Activated CD4-positive, alpha-beta memory T cell treated with anti-CD3 and anti-CD28 coated beads, Interleukin-2, amount 10 ng/mL, durations not matched to agents 7 days and 5 days (primary cell): ENCODE measurements at places on chromosomes 1 and 21.

DNA sequence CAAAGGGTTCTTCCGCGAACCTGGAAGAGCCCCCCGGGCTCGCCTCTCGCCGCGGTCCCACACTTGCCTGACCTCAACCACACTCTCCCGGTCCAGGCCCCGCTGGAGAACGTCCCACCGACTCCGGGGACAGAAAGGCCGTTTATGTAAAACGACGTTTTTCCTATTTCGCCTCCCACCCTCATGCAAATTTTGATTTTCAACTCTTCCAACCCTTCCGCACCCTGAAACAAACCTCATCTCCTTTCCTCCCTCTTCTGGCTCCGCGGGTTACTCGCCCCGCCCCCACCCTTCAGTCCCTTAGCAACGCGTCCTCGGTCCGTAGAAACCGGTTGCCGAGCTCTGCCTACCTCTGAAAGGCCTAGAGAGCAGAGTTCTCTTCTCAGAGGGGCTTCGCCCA lies at the start of gene C1orf141:
Gene C1orf141, minus strand, starts transcription at position 276 of the 400 bp plus-strand sequence. CDS start 7,730 bp downstream, outside the sequence.
- no peak for DNase-seq

DNA sequence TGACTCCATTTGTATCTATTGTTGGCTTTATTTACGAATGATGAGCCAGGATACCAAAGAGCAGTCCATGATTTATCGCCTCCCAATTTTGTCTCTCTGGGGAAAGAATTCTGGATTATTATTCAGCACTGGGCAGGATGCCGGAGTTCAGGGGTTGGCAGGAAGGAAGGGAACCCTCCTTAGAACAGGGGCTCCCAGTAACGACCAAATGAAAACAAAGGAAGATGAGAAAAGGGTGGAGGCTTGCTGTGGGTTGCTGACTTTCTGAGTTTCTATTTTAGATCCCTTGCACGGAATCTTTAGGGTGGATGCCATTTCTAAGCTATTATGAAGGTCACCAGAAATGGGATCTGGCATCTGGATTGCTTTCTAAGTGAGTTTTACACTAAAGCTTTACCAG lies 231.2 kb upstream of the LYPLAL1 start:
- no peak for DNase-seq

DNA sequence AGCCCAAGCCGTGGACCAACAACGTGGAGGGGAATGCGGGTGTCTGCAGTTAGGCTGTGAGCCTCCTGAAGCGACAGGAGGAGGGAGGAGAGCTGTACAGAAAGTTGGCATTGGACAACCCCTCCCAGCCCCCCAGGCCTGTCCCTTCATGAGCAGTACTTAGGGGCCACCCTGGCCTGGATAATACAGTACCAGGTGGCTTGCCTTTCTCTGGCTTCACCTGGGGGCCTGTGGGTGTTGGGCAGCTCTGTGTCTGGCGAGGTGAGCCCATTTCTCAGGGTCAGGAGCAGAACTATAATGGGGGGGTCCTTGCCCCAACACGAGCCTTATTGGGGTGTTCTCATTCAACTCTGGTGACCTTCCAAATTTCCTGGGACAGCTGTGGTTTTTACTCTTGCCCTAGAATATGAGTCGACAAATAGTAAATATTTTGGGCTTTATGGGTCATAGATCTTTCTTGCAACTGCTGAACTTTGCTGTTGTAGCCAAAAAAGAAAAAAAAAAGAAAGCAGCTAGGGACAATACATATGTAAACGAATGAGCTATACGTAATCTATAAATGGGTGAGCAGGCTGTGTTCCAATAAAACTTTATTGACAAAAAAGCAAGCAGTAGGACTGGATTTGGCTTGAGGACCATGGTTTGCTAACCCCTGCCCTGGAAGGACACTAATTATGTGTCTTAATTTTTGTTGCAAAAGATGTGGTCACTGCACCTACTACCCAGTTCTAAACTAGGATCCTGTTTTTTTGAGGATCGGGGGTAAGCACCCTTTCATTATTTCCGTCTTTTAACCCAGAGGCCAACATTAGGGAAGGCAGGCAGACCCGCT lies 11.4 kb downstream of the COQ8A start:
- DNase-seq = no peak

GRCh38 chr1:179298952-179299351 lies 5.4 kb downstream of the SOAT1 start:
- DNase-seq = peak; percentile 74

DNA sequence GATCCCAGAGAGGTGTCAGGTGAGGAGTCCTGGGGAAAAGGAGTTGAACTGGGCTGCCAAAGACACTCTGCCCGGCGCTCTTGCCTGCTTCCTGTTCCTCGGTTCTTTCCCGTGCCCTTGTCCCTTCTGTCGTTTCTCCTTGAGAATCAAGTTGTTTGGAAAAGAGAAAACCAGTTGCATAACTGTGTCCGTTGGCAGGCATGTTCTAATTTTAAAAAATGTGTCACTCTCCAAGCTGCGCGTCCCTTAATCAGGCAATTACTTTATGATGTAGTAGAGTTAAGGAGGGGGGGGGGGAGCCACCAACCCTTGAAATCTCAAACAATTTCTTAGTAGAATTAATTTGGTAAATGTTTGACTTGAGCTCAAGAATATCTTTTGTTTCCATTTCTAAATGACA lies 105.9 kb upstream of the IGSF21 start:
- DNase-seq = no peak

DNA sequence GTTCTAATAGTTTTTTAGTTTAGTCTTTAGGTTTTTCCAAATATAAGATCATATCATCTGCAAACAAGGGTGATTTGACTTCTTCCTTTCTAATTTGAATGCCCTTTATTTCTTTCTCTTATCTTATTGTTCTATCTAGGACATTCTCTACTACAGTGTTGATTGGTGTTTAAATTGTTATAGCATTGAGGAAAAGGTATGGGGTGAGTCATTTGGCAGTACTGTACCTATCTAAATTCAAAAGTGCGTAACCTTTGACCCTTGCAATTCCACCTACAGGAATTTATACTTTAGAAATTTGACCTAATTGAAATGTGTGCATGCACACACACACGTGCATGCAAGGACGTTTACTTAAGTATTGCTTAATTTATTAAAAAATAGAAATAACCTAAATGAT lies 78.3 kb downstream of the MAB21L3 start:
- no peak for DNase-seq

GRCh38 chr1:227753999-227754711 lies 18.9 kb downstream of the SNAP47 start:
- DNase-seq = no peak

GRCh38 chr1:229121845-229122436 lies 149.0 kb upstream of the RAB4A start:
- DNase-seq = no peak

DNA sequence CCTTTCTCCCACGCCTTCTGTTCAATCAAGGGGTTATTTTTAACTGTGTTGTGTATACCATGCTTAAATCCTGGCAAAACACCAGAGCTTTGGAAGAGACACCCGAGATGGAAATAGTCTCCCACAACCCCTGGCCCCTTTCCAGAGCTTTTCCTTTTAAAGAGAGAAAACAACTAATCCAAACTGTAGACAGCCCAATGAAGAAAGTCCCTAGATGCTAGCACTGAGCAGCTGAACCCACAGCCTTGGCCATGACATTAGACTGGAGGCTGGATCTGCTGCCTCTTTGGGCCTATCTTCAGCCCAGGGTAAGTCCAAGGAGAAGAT lies 64.9 kb upstream of the ARTN start:
- no peak for DNase-seq

- DNase-seq = no peak
Measured at GRCh38 chr1:220616836-220617235, 73.3 kb upstream of the C1orf115 start.

DNA sequence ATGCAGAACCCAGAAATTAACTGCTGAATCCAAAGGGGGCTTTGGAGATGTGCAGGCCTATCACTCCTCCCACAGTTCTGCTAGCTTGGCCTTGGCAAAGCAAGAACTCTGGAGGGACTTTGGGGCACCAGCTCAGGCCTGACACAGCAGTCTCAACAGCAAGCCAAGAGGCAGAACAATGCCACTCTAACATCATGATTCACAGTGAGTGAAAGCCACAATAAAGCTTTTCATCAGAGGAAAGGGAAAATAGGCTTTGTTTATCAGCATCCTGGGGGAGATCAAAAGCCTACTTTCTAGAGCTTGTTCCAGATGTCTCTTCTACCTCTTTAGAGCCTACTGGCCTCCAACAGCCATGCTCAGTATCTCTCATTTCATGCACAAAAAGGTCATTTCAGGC lies 283.4 kb downstream of the KCNH1 start:
- no peak for DNase-seq

GRCh38 chr1:30283199-30283962 lies 440.0 kb downstream of the MATN1 start:
- DNase-seq = no peak

- peak; percentile 48 for DNase-seq
Measured at GRCh38 chr1:202967684-202968281, 726 bp upstream of the CYB5R1 start.

GRCh38 chr1:113784104-113784779 lies 25.0 kb upstream of the PHTF1 start:
- peak; percentile 22 for DNase-seq

DNA sequence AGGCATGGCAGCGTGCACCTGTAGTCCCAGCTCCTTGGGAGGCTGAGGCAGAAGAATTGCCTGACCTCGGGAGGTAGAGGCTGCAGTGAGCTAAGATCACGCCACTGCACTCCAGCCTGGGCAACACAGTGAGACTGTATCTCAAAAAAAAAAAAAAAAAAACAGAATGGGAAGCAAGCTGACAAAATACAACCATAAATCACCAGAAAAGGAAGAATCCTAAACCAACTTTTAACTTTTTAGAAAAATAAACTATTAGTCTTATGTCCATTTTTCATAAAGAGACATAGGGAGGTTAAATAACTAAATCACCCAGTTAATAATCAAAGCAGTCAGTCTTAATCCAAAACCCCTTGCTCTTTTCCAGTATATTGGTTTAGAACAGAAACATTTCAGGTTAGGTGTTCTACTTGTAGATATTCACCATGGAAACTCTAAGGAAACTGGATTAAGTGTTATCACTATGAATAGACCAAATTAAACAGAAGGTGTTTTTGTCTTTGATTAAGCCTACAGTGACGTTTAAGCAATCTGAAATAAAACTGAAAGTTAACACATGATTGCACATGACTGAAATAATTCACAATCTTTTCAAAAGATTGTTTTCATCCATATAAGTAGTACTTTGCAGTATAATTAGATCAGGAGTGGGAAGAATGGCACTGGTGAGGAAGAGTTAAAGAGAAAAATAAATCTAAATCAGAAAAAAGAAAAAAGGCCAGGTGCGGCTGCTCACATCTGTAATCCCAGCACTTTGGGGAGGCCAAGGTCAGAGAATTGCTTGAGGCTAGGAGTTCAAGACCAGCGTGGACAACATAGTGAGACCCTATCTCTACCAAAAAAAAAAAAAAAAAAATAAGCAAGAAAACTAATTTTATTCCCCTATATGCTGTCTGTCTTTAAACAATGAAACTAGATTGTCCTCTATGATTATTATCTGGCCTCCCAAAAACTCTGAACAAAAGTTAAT lies 9.6 kb downstream of the CDC42BPA start:
- DNase-seq = no peak

DNA sequence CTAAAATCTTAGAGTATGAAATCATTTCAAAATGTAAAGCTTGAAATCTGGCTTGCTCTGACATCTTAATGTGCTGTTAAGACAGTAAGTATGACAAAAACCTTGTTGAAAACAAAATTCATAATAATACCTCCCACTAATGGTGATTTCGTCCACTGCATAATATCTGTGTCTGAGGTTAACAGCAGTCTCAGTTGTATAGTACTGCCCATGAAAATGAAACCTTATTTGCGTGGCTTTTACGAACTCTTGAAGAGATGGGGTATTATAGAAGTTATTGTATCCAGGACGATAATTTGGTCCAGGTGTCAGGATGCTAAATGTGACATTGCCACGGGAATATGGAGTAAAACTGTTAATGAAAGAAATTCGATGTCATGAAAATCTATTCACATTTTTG lies 99.9 kb downstream of the USH2A start:
- DNase-seq = no peak

DNA sequence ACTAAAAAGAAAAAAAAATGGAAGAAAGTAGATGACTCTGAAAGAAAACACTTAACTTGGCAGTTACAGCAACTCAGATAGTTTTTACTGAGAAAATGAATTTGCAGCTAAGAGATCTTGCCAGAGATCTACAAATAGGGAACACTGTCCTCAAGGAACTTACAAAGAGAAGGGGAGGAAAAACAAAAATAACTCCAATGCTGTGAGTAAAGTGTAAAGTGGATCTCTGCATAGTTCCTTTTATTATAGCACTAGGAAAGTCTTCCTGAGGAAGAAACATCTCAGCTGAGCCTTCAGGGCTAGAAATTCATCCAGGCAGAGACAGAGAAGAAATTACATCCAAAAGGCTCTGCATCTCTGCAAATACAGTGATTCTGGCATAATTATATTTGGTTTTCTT lies 3.9 kb downstream of the CD1B start:
- DNase-seq = no peak

GRCh38 chr21:21163904-21164303 lies 165.7 kb downstream of the NCAM2 start:
- peak; percentile 45 for DNase-seq

GRCh38 chr1:47527653-47528272 lies 89.9 kb downstream of the FOXD2 start:
- no peak for DNase-seq

GRCh38 chr1:46026531-46026930 lies 105.9 kb downstream of the PIK3R3 start:
- no peak for DNase-seq

DNA sequence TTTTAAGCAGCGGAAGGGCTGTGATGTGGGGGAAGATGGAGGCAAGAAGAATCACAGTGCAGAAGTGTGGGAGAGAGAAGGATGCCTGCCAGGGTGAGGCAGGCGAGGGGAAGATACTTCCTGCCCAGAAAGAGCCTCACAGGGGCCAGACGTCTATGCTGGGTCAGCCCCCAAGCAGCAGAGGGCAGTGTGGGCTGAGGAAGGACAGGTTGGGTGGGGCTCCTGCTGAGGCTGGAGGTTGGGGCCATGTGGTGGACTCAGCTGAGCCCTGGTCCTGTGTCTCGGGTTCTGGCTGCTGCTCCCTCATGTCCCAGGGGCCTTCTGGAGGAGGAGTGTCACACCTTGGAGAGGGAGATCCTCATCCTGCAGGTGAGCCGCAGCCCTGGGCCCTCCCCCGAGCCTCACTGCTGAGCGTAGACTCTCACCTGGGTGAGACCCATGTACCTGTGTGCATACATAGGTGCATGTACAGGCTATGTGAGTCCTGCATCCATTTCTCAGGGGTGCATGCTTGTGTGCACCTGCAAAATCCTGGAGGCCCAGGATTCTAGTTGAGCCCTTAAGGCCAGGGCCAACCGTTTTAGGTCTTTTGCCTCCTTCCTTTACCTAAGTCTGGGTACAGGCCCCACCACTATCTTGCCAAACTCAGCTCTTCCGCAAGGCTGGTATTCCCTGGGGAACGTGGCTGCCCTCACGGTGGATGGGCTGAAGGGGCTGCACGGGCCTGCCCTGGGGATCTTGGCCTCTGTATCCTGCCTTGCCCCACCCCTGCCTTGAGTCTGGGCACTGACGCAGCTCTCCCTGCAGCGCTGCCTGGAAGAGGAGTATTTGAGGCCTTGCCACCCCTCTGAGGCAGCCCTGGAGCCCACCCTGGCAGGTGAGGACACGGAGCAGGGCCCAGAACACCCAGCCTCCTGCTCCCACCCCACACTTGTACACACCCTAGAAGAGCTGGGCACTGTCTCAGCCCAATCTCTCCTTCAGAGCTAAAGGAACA lies 3.7 kb downstream of the CCDC24 start:
- DNase-seq = no peak

- no peak for DNase-seq
Measured at GRCh38 chr1:97210307-97210706, 488.7 kb downstream of the PTBP2 start.
